ENCODE measurements at places on chromosomes 7 and 10. TPM values are rescaled to one million over a fixed set of nuclear protein-coding genes. Genes with fewer than 3 reads are reported as not detected.

Gene RBAK
- 6.9 TPM for total RNA-seq

Gene VSTM4
- total RNA-seq, result 22.7 TPM

DNA sequence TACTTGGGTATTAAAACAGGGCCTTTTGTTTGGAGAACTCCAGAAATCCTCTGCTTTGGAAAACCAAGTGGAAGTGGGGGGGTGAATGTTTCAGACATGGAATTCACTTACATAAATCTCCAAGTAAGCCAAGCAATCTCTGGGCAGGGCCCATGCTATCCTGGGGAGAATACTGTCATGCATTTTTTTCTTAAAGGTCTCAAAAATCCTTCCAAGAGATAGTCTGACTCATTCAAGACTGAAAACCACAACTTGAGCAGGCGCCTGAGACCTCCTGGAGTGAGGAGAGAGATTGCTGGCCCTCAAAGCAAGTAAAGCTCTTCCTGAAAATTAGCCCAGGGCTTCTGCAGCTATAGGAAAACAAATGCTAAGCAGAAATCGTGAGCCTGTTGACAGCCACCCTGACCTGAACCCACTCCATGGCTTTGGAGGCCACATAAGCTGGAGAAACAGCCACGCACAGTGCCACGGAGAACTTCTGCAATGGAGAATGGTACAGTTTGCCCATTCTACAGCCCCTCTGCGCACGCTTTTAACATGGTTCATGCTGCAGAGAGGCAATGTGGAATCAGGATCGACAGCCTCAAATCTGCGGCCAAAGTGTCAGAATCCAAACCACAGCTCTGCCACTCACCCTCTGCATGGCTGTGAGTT lies 203.1 kb upstream of the AUTS2 start:
- peak; percentile 71 for DNase-seq

DNA sequence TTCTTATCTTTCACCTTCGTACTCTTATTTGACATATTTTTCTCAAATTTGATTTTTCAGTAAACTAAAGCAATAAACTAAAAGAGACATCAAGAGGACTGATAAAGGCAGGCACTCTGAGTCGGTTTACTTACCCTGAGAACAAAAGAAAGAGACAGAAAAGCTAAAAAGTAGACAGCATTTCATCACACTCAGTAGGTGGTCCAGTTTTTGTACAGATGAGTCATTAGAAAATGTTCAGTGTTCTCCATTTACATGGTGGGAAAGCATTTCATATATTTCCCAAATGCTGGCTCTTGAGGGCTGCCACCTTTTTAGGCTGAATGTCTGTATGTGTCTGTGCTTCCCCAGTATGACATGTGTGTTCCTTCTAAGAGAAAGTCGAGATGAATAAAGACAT lies 52.7 kb downstream of the NHLRC2 start:
- DNase-seq, result no peak

DNA sequence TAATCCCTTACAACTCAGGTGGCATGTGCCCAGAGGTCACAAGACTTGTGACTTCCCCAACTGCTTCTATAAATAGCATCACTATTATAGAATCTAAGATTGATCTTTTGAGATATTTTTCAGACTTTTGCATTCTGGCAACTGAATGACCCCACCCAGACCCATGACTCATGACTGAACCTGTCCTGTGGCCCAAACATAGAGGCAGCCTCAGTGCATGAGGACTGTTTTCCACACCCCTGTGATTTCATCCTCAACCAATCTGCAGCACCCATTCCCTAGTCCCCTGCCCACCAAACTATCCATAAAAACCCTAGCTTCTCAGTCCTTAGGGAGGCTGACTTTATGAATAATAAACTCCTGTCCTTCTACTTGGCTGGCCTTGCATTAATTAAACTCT lies 84.5 kb downstream of the MICU1 start:
- no peak for DNase-seq

Measured in right atrium auricular region (tissue), 2 donors.